MV-4-11 (cell line): ENCODE measurements at places on chromosomes 12 and 14.

DNA sequence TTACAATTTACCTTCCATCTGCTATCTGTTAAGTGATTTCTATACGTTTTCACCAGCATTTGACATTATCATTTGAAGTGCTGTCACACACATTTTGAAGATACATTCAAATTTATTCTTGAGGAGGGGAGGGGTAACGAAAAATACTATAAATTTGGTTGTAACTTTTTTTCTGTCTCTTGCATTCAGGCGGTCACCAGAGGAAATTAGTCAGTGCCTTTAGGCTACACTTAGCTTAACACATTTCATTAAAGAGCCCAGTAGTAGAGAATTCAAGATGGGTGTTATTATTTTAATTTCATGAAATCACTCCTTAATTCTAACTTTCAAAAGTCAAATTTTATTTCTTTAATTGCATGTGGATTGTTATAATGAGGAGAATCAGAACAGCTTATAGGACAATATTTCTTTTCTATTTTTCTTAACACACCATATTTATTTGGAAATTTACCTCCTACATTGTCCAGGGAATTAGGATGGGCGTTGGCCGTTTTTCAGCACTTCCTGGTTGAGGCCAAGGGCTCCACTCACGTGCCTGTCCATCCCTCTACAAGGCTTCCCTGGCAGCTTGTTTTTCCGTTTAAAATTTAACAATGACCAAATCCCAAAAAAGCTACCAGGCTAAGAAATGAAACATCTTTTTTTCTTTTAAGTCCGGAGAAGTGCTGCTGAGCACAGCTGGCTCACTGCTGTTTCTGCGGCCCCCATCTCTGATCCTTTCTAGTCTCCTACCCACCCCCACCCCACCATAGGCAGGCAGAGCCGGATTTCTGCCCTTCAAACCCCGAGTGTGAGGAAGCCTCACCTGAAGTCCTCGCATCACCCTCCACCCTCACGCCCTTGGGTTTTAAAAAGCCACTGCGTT, 1.1 kb upstream of the FAR2 start:
- no peak for DNase-seq

GRCh38 chr12:99772274-99772673, 124.7 kb downstream of the GARIN6 start:
- no peak for DNase-seq

DNA sequence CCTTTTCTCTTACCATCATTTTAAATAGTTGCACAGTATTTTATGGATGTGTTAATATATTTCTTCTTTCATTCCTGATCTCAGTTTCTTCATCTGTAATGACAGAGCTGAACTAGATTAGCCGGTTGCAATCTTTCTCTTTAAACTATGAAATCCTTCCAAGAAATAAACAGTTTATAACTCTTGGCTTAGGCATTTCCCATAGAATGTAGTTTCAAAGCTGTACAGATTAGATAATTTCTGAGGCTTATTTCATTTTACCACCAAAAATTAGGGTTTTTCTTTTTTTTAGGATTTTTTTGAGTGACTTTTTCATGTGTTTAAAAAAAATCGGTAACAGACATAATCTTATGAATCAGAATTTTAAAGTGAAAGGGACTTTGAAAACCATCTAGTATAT, 144.0 kb downstream of the RAD51B start:
- no peak for DNase-seq

GRCh38 chr12:86660488-86661147, 404.4 kb upstream of the MGAT4C start:
- peak; percentile 26 for DNase-seq

DNA sequence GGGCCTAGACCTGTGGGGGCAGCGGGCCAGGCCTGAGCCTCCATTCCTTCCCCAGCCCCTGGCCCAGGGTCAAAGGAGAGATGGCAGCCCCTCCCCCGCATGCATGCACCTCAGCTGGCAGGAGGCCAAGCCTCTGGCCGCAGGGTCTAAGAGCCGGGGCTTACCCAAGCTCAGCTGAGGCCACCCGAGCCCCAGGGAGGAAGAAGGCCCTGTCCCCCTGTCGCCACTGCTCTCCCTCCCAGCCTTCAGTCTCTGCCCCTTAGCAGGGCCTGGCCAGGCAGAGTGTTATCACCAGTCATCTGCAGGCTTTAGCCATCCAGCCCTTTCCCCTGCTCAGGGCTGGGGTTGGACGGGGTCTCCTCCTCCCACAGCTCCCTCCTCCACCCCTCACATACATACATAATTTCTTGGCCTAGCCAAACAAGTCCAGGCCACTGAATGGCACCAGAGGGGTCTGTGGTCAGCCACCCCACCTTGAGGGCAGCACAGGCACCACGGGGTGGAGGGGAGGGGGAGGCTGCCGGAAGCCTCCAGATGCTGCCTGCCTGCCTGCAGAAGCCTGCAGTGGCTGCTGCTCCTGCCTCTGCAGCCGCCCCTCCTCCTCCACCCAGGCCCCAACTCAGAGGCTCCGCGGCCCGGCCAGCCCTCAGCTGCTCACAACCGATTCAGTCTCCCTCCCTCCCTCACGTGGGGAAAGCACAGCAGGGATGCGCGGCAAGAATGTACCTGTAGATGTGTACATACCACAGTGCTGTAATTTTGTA, 22.8 kb downstream of the RAB35 start:
- DNase-seq = no peak

GRCh38 chr12:92010368-92010767, 135.3 kb downstream of the BTG1 start:
- DNase-seq = no peak

DNA sequence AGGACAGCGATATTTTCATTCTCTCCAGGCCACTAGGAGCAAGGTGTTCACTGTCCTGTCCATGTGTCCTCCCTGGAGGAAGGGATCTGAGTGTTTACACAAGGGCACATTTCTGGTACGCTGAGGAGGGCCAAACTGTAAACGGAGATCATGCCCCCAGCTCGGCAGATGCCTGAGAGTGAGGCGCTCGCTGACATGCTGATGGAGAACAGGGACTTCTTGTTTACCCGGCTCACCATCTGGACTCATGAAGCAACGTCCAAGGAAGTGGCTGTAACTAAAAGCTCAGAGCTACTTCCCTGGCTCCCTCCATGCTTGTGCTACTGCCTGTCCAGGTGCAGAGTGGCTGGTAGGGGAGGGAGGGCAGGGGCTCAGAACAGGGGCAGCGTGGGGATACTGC, 43.4 kb upstream of the KCNA1 start:
- DNase-seq = no peak

DNA sequence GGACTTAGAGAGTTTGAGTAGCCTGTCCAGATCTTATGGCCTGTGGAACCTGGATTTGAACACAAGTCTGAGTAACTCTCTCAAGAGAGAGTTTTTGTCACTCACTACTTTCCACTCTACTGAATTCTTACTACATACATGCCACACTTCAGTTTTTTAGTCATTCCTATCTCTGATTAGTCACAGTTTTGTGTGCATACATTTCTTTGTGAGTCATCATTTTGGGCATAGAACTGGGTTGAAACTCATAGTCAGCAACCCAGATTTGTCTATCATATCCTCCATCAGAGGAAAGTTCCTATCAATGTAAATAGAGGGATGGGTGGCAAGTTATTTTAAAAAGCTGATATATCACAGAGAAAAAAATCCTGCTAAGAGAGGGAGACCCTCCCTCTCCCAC, 42.9 kb downstream of the FLRT2 start:
- DNase-seq = peak; percentile 1

GRCh38 chr12:80313209-80313608, 130.8 kb upstream of the PTPRQ start:
- DNase-seq = no peak

- DNase-seq = no peak
Measured at GRCh38 chr12:9701380-9702154, 31.3 kb downstream of the CLECL1 start.

- no peak for DNase-seq
Measured at GRCh38 chr12:12890543-12891079, 751 bp upstream of the GPRC5A start.

DNA sequence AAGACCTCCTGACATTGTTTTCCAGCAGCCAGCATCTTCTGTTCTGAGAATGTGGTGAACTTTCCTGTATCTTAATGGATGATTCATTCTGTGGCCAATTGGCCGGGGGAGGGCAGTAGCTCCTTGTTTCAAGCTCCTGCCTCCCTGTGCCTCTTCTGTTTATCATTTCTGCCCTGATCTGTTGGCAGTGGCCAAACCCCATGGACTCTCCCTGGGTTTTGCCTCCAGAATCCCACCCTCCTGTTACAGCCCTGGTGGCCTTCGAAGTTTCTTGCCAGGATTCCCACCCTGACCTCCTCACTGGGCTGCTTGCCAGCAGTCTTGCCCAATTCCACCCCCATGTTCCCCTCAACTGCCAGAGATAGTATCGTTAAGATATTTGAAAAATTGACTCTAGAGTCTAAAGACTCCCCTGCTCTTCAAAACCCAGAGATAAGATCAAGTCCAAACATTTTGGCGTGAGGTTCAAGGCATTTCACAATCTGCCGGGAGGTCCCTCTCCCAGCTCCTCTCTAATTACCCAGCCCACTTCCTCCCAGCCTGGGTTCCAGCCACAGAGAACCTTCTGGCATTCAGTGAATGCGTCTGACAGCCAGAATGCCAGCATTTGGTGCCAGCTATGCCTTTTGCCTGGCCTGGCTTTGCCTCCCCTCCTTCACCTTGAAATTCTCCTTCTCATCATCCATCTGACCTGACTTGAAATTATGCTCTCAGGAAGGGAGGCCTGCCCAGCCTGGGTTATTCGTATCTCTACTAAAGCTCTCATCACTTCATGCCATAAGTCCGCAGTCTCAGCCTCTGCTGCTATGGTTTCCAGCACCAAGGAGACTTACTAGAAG, 37.7 kb upstream of the TXNRD1 start:
- DNase-seq = peak; percentile 94

DNA sequence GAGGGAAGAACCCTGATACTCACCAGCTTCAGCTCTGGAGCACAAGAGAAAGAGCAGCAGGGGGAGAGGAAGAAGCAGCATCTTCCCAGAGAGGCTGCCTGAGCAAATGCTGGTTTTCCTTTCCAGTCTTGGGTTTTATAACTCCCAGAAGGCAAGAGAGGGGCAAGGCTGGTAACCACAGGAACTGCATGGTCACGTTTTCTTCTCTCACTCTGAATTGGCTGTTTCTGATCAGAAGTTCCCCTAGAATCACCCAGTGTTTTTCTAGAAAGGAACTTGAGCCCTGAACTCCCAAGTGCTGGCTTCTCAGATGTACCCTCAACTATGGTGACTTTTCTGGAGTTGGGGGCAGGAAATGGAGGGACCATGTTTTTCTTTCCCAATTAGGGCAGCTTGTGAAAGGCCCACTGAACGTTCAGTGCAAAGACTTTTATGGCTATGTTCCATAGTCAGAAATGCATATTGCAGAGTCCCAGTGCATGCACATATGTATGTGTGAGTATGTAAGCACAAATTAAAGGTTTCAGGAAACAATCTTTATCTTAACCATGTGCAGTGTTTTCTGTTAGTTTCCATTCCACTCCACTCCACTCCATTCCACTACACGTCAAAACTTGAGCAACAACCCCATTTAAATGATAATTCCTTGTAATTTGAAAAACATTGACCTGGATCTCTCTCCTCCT, at the start of gene CMA1:
Gene CMA1 (minus strand): TSS at position 111 of the 686 bp plus-strand sequence. CDS start 30 bp downstream, at position 81.
- DNase-seq = no peak

GRCh38 chr14:78611796-78612571, 441.8 kb downstream of the NRXN3 start:
- no peak for DNase-seq

- DNase-seq = peak; percentile 58
Measured at GRCh38 chr14:23641915-23642588, 5.9 kb downstream of the DHRS2 start.

GRCh38 chr12:49529414-49529813, 9.4 kb upstream of the KCNH3 start:
- DNase-seq = peak; percentile 87

DNA sequence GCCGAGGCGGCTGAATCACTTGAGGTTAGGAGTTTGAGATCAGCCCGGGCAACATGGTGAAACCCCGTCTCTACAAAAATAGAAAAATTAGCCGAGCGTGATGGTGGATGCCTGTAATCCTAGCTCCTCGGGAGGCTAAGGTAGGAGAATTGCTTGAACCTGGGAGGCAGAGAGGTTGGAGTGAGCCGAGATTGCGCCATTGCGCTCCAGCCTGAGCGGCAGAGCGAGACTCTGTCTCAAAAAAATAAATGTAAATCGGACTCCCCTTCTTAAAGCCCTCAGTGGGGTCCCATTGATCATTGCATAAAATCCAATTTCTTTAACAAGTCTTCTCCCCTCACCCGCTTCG, 908 bp downstream of the TDP1 start:
- DNase-seq = no peak

DNA sequence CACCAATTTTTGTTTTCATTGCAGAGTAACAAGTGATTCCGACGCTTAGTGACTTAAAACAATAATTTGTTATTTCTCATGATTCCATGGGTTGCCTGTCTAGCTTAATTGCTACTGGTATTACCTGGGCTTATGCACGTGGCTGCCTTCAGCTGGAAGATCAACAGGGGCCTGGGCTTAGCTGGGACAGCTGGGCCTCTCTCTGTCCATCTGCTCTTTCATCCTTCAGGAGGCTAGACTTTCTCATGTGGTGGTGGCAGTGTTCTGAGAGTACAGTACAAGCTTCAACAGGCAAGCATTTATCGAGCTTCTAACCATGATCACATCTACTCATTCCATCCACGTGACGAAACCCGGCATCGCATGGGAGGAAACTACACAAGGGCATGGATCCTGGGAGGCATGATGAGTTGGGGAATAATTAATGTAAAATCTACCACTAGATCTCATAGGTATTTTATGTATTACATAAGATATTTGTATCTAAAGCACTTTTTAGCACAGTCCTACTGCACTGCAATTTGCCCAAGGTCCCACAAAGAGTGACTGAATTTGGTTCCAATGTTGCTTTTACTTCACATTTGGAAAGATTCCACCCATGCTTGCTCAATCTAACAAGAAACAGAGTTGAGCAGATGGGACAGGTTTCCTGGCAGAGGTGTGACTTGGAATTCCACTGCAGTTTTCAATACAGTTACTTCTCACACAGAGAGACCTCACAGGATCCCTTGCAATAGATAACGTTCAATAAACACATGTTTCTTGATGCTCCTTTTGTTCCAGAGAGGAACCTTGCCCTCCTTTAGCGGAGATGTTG, 153.1 kb upstream of the FRMD6 start:
- DNase-seq = no peak

DNA sequence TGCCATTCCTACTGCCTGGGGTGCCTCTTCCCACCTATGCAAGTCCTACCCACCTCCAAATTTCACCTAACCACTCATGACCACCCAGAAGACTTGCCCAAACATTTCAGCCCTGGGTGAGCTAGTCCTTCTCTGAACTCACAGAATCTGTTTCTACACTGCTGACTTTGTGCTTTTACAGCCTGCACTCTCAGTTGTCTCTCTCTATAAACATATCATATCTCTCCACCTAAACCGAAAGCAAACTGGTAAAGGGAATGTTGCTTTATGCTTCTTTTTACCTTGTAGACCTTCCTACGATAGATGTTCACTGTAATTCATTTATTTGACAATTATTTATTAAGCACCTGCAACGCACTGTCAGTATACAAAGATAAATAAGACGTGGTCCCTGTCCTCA, 38.1 kb upstream of the RNASE3 start:
- DNase-seq = no peak

GRCh38 chr12:96073346-96074330, 38.3 kb upstream of the LTA4H start:
- DNase-seq = peak; percentile 71
